ENCODE measurements at places on chromosomes 5 and 9. TPM values are rescaled to one million over a fixed set of nuclear protein-coding genes. Genes with fewer than 3 reads are reported as not detected.

DNA sequence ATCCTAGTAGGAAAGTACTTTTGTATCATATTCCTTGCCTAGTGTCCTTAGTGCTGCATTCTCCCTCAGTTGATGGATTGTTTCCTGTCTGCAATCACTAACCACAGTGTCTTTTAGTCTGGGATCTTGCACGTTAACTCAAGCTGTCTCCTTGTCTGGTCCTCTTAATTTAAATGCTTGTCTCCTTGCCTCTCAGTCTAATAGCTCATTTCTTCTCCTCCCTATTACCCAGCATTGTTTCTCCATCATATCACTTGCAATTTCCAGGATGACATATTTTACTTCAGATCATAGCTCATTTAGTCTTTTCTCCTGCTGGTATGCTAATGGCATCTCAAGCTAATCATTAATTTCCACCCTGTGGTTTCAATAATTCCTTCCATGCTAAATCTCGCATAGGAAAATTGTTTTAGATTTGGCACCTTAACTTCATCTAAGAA, 2052.0 kb upstream of the C9orf72 start:
- DNase-seq: no peak

DNA sequence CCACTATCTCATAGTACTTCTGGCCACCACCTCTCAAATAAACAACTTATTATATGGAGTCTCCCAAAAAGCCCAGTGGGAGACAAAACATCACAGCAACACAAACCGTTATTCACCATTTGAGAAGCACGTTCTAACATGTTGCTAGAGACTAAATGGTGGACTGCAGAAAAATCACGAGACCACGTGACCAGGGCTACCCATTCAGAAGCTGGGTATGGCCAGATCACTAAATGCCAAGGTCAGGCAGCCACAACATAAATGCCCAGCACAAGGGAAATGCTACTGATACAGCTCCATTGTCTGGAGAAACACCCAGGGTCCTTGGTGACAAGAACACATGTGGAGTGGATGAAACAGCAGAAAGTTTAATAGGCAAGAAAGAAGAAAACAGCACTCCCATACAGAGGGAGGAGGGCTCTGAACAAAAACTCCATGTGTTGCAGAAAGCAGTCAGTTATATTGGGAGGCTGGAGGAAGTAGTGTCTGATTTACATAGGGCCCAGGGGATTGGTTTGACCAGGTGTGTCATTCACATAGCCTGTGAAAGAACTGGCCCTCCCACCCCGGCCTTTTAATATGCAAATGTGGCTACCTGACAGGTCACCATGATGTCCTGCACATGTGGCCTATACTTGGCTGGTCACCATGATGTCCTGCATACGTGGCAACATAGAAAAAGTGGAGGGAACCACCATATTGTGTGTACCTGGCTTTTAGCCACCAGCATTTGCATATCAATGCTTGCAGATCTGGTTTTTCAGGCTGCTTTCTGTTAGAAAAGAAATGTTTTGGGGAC, 97.2 kb downstream of the TRIM36 start:
- DNase-seq: no peak

DNA sequence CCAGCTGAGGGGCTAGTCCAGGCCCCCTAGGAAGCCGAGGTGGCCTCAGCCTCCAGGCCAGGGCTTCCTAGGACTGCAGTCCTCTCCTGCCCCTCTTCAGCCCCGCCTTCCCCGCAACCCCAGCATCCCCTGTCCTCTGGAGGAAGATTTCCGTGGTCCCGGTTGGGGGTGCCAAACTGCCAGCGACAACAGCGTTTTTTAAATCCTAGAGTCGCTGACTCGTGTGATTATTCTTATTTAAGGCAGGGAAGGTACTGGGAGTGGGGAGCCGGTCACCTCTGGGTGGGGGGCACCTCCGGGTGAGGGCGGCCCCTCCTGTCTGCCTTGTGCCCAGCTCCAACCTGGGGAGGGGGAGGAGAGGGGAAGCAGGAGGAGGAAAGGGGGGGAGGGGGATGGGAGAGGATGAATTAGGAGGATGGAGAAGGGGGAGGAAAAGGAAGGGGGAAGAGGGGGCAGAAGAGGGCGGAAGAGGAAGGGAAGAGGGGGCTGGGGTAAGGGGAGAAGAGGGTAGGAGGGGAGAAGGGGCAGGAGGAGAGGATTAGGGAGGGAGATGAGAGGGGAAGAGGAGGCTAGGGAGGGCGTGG, 173.1 kb upstream of the IER5L start:
- DNase-seq: no peak

- no peak for DNase-seq
These were observed 52.1 kb upstream of the ARL15 start for GRCh38 chr5:54362434-54362833.

Gene WNT8A
- not detected for total RNA-seq

Measured in left cardiac atrium (tissue), 4 donors.